ENCODE measurements at places on chromosomes 4 and X.

- no peak for DNase-seq
These were observed 35.2 kb downstream of the PCDH7 start for GRCh38 chr4:30755346-30755745.

DNA sequence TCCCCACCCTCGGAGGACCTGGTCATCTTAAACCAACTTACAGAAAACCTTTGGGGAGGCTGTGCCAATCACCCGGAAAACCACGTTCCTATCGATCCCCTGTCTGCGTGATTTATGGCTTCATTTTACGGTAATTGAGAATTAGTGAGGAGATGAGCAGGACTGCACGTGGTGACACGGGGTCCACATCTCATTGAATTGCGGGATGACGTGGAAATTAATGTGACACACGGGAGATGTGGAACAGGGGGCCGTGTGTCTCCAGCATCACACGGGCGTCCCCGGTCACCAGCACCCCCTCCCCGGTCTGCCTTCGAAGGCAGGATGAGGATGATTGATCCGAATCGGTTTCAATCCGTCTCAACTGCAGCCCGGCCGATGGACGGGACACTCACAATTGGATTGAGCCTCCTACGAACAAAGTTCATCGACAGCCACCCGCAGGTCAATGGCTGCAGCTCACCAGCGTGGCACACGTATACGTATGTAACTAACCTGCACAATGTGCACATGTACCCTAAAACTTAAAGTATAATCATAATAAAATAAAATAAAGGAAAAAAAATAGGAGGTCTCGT, 160.3 kb downstream of the SHOX start:
- no peak for DNase-seq

- no peak for DNase-seq
These were observed 142.9 kb downstream of the PCDH7 start for GRCh38 chr4:30863021-30863420.

DNA sequence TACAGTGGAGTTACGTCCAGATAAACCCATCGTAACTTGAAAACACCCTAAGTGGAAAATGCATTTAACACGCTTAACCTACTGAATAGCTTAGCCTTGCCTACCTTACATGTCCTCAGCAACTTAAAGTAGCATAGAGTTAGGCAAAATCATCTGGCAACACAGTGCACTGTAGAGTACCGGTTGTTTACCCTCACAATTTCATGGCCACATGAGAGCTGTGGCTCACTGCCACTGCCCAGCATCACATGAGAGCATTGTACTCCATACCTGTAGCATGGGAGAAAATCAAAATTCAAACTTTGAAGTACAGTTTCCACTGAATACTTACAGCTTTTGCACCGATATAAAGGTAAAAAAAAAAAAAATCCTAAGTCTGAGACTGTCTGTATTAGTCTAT, 40.6 kb downstream of the GUCY1A1 start:
- DNase-seq: no peak

DNA sequence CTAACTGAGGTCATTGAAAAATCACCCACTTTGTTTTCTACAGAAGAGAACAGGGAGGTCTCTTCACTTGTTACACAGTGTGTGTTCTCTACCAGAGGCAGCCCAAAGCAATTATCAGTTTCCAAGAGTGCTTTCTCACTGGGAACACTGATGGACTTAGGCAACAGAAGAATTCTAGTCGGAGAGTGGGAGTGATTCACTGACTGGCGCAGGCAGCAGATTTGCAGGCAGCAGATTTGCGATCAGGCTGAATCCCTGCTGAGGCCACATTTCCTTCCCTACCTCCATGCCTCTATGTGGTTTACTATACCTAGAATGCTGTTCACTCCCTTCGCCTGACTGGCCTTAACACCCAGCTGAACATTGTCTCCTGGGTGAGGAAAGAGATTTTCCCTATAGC, 6.6 kb downstream of the OCIAD2 start:
- no peak for DNase-seq

GRCh38 chrX:3638280-3638873, 75.1 kb downstream of the PRKX start:
- peak; percentile 31 for DNase-seq

DNA sequence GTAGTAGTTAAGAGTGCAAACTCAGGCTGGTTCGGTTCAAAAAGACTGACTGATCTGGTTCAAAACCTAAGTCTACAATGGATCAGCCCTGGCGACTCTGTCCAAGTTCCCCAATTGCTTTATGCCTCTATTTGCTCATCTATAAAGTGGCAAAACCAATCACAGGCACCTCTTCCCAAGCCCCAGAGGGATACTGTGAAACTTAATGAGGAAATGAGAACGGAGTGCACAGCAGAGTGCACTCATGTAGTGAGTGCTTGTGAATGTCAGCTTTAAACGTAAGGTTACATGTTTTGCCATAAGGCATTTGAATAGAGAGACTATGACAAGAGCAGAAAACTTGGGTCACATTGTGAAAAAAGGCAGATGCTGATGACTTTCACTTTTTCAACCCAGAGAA, 199.7 kb upstream of the KLF3 start:
- no peak for DNase-seq

- peak; percentile 37 for DNase-seq
These were observed 2.4 kb upstream of the MORF4L2 start for GRCh38 chrX:103688946-103689345.

- DNase-seq: peak; percentile 60
These were observed 680 bp downstream of the MAEA start for GRCh38 chr4:1290165-1290977.

GRCh38 chr4:152283801-152284470, 252.0 kb downstream of the FBXW7 start:
- no peak for DNase-seq

GRCh38 chrX:39212456-39212855, 411.2 kb downstream of the MID1IP1 start:
- no peak for DNase-seq

DNA sequence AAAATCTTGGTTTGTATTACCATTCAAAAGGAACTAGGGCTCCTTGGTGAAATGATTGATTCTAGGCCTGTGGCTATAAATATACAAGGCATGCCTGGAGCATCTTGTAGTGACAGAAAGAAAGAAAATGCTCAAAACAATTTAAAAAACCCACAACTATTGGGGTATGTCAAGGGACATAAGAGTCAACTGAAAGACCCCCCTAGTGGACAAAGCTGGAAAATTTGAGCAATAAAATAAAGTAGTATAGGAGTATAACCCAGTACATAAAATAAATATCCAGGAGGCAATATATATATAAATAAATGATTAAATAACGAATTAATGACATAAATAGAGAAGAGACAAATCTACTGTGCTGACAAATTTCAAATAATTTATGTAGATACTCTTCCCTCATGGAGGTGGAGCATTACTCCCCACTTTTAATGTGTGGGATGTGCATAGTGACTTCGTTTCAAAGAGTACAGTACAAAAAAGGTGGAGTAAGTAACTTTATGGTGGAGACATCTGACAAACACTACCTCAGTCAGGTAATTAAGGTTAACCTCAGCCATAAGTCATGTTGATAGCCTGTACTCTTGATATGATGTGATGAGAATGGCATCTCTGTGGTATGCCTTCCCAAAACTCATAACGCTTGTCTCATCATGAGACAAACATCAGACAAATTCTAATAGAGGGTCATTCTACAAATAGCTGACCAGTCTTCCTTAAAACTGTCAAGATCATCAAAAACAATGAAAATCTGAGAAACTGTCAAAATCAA, 185.0 kb upstream of the GLRA2 start:
- DNase-seq: no peak

GRCh38 chr4:18106620-18107019, 85.1 kb upstream of the LCORL start:
- DNase-seq: no peak

DNA sequence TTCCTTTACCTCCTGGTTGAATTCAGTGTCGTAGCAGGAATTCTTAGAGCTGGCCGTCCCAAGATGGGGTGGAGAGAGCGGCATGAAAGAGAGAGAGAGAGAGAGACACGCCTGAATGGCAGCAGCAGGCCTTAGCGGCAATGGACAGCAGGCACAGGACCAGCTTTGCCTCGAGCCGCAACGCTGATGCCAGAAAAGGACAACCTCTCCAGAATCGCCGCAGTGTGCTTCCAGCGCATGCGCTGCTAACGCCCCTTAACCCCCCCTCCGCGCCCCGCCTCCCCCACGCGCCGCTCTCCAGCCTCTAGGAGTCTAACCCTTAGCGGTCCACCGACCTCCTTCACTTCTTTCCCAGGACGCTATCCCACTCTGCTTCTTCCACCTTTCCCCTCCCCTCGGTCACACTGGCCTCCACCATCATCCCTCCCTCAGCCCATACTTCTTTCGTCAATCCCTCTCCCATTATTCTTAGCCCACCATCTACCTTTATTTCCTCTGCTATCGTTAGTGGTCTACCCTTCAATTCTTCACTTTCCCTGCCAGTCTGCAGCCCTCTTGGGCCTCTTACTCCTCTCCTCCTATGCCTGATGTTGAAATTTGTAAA, 10.5 kb upstream of the ZCCHC13 start:
- peak; percentile 76 for DNase-seq

- no peak for DNase-seq
These were observed 82.9 kb upstream of the MID1IP1 start for GRCh38 chrX:38718311-38718710.

DNA sequence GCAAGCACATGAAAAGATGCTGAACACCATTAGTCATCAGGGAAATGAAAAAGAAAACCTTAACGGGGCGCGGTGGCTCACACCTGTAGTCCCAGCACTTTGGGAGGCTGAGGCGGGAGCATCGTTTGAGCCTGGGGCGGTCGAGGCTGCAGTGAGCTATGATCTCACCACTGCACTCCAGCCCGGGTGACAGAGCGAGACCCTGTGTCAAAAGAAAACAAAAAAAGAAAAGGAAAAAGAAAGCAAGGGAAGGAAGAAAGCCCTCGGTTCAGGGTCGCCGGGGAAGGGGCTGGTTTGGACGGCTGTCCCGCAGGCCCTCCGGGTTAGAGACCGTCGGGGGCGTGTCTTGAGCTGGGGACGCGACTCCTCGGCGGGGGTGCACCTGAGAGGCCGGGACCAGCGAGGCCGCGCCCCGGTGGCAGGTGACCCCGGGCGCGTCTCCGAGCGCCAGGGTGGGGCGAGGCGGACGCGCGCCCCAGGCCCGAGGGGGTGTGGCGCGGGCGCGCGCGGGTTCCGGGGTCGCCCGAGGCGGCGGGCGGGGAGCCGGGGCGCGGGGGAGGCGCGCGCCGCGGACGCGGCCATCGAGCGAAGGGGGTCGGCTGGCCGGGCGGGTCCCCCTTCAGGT, 478 bp upstream of the PLXNA3 start:
- peak; percentile 52 for DNase-seq

DNA sequence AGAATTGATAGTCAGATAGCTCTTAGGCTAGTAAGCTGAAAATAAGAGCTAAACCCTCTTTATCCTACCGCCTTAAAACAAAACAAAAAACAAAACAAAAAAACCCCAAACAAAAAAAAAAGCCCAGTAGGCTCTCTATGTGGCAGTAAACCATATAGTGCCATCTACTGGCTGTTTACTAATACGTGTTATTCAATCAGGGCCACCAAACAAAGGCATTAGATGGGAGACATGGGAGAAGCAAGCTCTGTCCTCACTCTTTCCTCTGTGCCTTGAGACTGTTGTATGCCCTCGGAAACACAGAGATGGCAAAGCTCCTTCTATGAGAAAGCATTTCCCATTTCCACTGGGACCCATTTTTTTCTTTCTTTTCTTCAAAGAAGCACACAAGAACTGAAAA, 148.8 kb upstream of the MID1 start:
- DNase-seq: peak; percentile 8

DNA sequence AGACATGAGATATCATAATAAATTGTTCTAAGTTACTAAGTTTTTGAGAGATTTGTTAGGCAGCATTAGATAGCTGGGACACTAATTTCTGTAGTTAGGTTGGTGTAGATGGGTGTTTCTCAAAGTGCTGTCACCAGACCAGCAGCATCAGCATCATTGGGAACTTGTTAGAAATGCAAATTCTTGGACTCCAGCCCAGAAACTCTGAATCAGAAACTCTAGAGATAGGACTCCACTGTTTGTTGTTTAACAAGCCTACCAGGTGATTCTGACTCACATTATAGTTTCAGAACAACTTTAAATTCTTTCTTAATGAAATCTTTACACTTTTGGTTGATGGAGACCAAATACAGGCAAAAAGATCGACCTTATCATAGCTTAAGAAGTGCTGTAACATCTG, 173.7 kb downstream of the PABPC4L start:
- DNase-seq: no peak

GRCh38 chrX:98924511-98924910, 1485.6 kb downstream of the PCDH19 start:
- DNase-seq: no peak

GRCh38 chrX:70352496-70352895, 62.6 kb downstream of the KIF4A start:
- no peak for DNase-seq

GRCh38 chr4:66647926-66648325, 897.4 kb downstream of the CENPC start:
- DNase-seq: no peak

DNA sequence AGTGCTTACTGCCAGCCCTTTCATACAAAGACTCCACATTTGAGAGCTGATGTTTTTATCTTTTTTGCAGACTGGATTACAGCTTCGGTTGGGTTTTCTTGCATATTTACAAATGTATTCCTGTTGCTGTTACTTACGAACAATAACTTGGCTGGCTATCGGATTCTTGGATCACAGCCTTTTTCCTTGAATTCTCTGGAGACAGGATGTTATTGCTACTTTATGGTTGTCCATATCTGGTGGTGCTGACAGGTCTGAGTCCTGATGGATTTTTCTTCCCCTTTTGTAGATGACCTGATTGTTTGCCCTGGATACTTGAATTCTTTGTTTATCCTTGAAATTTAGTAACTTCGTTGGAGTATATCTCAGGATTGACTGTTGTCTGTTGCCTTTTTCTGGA, 77.7 kb downstream of the PDK3 start:
- no peak for DNase-seq

GRCh38 chr4:30881985-30882384, 161.8 kb downstream of the PCDH7 start:
- DNase-seq: no peak

- DNase-seq: no peak
These were observed 12.3 kb downstream of the PITX2 start for GRCh38 chr4:110610620-110610939.

DNA sequence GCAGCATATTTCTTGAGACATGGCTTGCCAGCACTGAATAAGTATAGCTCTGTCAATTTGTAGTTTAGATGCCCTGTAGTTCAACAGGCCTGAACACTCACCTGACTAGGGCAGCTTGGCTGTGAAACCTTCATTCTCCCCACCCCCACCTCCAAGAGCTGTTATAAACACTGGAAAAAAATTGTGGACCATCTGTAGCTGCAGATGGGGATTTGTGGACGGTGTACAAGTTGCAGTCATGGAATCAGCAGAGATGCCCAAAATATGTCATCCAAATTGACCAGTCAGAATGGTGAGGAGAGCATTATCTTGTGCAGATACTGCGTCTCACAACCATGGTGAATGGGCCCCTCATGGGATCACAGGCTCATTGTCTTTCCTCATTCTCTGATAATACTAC, 76.2 kb upstream of the PAQR3 start:
- DNase-seq: no peak

Measured in T47D (cell line).